ENCODE measurements at places on chromosomes 6 and 20.
A peak's percentile ranks its signal among the peaks of the same experiment; 100 is the strongest.

DNA sequence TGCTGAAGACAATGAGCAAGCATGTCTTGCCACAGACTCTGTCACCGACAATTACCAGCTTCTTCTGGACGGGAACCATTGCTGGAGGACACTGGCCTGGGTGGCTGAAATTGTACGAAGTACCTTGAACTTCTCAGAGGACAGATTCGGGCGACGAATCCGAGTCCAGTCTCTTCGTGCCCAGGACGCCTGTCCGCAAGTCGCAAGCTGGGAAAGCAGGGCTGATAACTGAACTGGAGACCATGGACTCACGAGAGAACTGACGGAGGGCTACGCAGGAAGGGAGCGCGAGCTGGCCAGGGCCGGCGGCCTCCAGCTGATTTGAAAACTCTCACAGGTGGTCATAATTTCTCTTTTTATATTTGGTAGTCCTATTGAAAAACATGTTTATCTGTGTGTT is 1229.5 kb upstream of the MAP3K7 start:
- DNase-seq, result no peak

GRCh38 chr20:11168026-11168425 is 494.2 kb upstream of the JAG1 start:
- no peak for DNase-seq

- DNase-seq, result no peak
Observed at GRCh38 chr20:63708301-63709148, 686 bp downstream of the ZGPAT start.

DNA sequence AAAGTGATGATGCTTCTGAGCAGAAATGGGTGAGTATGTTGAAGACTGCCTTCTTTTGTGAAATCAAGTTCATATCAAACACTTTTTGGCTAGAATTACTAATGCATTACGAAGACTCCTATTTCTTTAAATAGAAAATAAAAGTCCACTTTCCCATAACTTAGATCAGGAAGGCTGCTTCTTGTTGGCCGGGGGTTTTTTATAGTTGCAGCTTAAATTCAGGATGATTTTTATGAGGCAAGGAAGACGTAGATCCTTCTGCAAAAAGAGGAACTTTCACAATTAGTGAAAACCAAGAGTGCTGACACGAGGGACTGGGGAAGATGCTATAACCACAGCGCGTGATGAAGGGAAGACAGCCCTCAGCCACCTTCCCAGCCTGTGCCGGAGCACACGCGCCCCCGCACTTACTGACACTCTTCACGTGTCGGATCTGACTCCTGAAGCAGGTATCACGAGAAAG is 206.1 kb upstream of the PRDM1 start:
- peak; percentile 17 for DNase-seq

DNA sequence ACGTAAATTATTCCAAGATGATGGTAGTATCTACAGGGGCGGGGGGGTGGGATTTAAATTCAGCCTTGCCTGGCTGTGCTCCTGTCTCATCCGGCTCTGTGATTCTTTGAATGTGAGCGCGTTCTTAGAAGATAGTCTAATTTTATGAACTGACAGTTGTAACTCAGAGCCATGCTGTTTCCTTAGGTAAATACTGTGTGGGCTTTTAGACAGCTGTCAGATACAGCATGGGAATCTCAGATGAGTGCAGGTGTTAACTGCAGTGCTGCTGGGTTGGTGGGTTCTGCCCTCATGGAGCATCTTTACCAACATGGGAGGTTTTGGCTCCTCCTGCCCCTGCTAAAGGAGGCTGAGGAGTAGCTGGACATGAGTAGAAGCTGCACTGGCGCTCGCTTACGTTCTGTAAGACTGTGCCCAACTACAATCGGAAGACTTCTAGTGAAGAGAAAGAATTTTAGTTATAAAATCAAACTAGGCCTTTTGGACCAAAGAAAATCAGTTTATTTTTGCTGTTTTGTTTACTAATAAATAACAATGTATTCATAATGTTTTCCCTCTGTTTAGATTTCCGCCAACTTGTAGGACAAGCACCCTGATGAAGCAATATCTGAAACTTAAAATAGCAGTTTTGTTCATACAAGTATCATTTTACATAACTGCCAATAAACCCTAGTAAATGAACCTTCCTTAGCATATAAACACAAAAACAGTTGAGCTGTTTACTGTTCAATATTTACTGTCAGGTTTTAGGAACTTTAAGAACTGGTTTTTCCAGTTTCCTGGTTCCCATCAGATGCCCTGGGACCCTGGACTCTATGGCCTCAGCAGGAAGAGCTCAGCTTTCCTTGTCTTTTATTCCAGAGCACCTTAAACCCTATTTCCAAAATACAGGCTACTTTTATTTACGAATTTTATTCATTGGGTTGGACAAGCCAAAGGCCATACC is 66.1 kb downstream of the FAM120B start:
- no peak for DNase-seq

DNA sequence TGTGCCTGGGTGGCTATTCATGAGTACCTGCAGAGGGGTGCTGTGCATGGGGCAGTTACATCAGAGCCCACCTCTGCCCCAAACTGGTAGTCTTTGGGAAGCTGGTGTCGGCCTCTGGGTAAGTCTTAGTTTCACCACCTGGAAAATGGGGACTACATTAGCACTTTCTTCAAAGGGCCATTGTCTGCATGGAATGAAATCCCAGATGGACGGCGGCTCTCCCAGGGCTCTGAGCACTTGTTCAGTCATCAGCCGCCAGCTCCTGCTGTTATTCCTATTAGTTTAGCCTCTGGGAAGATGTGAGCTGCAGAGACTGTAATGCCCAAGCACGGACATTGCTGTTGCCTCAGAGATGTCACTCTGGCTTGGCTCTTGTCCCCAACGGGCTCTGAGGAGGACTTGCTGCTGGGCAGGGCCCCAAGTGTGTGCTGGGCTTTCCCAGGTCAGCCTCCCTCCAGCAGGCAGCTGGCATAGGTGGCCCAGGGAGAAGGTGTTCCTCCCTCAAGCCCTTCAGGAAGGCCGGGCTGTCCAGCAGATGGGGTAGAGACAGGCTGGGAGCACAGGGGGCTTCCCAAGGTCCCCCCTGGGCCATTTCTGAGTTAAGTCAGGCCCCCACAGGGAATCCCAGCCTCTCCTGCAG is 268.3 kb downstream of the TFAP2C start:
- DNase-seq, result no peak

DNA sequence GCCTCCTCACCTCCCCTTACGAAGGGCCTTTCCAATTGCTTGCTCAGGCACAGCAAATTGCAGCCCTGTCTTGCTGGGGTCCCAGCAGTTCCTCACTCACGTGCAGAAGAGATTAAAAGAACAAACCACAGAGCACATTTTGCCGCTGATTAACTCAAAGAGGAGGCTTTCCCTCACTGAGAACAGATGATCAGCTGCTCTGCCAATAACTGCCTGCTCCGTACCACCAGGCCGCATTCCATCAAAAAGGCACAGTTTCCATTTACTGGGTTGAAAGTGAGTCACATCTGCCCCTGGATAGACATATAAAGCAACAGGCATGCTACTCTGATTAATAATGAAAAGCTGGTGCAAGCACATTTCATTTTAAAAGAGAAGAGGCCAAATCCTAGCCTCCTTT is 446.8 kb downstream of the PTPRT start:
- no peak for DNase-seq

DNA sequence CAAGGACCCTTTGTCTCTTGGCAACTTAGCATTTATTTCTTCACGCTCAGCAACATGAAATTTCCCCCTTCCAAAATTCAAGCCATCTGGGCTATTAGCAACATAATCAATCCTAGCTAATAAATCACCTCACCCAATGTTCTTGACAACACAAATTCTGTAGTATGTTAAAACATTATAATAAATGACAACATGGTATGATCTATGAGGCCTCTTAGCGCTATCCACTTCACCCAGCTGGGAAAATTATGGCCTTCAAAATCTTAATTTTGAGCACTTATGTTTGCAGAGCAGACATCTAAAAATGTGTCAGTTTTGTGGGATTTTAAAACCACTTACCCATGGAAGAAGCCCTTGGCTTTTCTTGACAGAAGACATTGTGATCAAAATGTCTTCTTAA is 181.9 kb downstream of the HDGFL1 start:
- no peak for DNase-seq

DNA sequence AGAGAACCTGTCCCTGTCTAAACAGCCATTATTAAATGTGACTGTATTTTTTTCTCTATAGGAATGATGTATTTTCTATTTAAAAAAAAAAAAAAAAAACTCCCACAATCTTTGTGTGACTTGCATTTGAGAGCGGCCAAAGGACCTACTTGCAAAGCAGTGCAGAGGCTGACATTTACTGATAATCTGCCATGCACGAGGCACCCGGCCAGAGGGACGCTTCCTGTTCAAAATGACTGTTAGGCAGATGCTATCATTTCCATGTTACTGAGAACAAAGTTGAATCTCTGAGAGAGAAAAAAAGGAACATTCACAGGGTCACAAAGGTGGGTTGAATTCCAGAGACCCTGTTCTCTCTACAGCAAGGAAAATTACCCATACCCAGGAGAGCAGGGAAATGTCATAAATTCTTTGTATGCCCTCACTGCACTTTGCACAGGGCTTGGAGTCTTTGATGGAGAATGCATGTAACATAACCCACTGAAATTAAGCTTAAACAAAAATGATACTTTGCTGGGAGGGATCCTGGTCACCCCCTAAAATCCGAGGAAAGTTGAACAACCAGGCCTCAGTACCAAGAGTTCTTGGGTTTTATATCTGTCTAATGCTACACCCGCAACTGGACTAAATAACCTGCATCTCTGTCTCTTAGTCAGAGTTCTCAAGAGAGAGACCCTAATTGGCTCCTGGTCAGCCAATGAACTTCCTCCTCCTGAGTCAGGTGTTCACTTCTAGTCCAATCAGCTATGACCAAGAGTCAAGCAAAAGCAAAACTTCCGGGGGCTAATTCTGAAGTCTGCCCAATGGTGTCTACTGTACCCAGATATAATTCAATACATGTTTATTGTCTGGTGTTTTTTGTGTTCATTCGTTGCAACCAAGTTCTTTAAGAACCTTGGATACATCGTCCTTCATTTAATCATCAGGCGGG is 61.2 kb downstream of the GCLC start:
- no peak for DNase-seq

DNA sequence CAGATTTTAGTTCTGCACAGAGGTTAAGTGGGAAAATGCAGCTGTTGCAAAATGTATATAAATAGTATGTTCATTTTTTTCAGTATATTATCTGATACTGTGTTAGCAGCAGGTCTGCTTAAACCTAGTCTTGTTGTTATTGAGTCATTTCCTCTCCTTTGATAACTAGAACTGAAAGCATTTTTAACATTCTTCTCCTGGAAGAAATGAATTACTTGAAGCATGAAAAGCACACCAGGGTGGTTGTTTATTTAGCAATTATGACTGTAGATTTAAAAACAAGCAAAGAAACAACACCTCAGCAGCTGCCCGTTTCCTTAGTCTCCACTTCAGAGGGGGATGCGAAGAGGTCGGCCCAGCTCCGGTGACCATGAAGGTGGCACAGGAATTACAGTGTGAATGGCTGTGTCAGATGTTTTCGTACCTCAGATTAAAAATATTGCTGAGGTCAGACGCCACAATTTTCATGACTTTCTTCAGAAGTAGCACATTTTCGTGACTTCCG is 53.5 kb downstream of the GOPC start:
- no peak for DNase-seq

DNA sequence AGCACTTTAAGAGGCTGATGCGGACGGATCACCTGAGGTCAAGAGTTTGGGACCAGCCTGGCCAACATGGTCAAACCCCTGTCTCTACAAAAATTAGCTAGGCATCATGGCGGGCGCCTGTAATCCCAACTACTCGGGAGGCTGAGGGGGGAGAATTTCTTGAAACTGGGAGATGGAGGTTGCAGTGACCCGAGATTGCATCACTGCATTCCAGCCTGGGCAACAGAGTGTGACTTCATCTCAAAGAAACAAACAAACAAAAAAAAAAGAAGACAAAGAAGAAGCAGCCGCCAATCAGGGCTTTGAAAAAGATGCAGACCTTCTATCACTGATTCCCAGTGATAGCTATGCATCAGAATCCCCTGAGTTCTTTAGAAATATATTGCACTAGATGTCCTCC is 56.8 kb downstream of the COL9A1 start:
- no peak for DNase-seq

DNA sequence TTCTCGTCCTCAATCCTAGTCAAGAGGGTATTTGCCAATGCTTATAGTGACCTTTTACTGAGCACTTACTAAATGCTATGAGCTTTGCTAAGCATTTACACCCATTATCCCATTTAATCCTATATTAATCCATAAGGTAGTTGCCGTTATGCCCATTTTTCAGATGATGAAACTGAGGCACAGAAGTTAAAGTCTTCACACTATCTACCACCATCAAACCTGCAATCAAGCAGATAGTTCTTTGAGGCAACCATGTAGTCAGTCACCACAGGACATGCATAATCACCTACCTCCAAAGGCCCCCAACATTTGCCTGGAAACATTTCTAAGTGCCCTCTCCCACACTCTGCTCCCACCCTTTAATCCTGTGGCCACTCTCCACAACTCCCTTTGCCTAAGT is 149.6 kb downstream of the LY86 start:
- DNase-seq, result no peak

All from activated T-cell treated with anti-CD3 and anti-CD28 coated beads for 4 hours (primary cell).